NCI-H2171 treated with DMSO at 0.1 percent for 48 hours (cell line): ENCODE measurements at places on chromosomes 7 and 10.

DNA sequence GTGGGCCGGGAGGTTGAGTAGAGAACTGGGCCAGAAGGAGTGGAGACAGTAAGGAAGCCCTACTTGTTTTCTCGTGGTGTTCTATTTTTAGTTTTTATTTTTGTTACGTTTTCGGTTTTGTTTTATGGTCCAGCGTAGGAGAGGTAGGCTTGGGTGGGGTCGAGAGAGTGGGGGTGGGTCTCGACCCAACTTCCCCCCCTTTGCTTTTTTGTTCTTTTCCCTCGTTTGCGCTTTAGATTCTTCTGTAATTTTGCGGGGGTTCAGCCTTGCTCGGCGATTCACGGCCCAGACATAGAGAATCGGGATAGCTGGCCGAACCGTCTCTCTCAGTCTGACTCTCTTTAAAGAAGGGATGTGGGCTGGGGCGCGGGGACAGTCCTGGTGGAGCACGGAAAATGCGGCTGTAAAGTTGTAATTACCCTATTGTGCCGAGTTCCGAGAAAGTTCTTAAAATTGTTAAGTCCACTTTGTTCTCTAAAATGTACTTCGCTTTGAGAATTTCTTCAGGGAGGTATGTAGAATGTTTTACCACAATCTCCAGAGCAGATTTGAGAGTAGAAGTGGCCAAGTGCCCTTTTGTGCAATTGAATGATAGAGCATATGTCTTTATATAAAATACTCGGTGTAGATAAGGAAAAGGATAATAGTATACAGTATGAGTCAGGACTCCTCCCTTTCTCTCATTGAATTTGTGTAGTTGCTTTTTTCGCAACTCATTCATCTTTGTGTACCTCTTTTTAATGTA lies 816 bp downstream of the DMTF1 start:
- peak; percentile 36 for DNase-seq

GRCh38 chr7:147478796-147479195 lies 1111.8 kb upstream of the C7orf33 start:
- DNase-seq: peak; percentile 19

GRCh38 chr10:114142018-114142417 lies 32.0 kb downstream of the CCDC186 start:
- no peak for DNase-seq

DNA sequence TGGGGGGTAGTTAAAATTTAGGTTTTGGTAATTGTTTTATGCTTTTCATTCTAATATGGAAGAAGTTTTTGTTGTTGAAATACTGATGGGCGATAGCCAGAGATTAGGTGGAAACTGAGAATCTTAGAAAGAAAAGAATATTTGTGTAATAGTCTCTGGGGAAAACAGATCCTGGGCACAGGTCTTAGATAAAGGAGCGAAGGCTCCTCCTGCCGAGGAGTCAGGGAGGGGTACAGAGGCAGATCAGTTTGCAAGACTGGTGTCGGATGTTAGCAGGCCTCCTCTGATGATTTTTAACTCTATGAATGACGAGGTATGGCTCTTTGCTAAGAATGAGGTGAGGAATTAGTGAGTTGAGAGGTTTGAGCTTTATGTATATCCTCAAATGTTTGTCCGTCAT lies 339.7 kb downstream of the HGF start:
- DNase-seq: peak; percentile 90

DNA sequence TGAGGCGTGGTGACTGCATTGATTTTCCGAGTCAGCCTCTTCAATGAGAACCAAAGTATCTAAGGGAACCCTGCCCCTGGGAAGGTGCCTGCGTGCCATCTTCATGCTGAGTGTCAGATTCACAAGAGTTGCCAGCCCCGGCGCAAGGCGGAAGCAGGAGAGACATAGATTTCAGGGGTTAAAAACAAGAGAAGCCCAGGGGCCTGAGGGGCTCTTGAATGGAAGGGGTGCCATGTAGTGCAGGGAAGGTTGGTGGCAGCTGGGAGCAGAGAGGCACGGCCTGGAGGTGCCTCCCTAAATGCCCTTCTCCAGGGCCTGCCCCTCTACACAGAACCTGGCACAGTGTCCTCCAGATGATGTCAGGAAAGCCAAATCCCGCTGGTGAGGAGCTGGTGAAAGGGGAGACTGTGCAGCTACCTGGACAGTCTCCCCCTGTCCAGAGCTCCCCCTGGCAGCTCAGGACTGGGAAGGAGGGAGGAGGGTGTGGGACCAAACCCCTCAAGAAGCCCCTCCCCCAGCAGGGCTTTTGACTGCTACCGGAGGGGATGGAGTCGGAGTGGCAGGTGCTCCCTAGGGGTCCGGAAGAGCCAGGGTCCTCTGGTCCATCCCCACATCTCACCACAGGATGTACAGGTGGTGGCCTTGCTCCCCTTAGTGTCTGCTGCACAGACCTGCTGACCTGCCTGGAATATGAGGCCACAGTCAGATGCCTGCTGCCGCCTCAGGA lies 137.9 kb downstream of the TCERG1L start:
- no peak for DNase-seq

DNA sequence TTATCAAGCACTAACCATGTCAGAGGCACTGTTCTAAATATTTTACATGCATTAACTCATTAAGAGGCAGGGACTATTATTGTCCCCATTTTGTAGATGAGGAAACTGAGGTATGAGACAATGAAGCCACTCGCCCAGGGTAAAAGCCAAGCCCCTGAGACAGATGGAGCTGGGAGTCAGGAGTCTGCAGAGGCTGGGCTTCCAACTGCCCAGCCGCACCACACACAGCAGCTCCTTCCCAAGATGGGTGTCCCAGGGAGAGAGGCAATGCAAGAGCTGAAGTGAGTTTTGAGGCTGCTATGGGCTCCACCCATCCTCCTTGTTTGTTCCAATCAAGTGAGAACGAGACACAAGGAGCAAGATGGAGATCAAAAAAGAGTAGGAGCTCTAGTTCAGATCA lies 244.2 kb downstream of the KCNMA1 start:
- no peak for DNase-seq

- peak; percentile 19 for DNase-seq
Observed at GRCh38 chr7:28623863-28624262, 211.5 kb downstream of the CREB5 start.

DNA sequence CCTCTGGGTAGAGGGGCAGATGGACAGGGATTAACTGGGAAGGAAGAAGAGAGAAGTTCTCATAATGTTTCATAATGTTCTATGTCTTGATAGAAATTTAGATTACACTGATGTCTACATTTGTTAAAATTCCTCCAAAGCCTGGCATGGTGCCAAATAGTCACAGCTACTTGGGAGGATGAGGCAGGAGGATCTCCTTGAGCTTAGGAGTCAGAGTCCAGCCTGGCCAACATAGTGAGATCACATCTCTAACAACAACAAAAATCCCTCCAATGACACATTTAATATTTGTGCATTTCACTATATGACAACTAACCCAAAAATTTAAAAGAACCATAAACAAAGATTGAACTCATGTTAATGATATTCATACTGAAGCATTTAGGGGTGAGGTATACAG lies 33.0 kb upstream of the PPP1R3C start:
- no peak for DNase-seq

DNA sequence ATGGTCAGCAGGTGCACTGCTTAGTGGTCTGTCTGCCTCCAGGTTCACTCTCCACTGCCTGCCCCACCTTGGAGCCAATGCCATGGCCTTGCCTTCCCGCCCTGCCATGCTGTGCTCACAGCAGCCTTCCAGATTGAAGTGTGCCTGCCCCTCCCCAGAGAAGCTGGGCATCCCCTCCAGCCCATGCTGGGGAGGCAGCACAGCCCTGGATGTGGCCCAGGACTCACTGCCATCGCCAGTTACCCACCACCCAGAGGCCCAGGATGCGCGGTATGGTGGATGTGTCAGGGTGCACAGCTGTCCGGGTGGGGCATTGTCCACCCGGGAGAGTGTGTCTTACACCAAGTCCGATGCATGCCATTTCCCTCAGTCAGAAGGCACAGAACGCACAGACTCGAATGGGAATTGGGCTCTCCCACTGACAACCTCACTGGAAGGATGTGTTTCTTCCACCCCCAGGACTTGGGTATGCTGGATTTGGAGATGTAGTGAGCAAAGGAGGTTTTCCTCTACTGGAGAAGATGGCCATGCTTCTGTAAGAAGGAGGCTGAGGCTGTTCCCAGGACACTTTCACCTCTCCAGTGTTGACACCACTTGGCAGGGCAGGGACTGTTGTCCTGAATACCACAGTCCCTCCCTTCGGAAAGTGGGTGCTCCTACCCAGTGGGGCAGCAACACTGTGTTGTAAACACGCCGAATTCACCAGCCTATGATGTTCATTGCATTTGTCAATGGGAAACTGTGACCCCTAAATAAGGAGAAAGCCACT lies 122.0 kb downstream of the ADARB2 start:
- DNase-seq: no peak

DNA sequence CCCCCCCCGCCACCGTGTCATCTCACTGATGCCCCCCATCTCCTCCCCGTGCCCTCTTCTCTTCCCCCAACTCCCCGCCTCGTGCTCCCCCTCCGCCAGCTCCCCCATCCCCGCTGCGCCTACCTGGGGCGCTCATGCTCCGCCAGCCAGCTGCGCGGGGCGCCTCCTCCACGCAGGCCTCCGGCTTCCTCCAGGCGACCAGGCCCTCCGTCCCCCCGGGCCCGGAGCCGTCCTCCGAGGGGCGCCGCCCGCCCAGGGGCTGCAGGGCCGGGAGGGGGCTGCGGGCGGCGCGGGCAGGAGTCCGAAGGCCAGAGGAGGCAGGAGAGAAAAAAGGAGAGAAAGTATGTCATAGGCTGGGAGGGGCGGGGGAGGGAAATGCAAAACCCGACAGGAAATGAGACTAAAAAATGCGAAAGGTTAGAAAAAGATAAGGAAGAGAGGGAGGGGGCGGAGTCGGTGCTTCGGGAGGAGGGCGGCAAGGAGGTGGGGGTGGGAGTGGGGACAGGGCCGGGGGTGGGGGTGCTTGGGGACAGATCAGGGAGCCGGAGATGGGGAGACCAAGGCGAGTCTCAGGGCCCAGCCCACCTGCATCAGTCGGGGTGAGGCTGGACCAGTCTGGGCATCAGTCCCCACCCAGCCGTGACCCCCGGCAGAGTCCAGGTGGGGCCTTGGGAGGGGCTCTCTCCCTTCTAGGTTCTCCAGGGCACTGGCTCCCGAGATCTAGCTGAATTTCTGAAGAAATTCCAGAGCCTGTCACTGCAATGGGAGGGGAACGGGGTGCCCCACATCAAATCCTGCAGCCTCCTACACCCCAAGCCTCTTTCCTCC lies at the start of gene CARD11:
Gene CARD11, minus strand, starts transcription at position 324 of the 828 bp plus-strand sequence. CDS start 85,361 bp downstream, outside the sequence.
- no peak for DNase-seq

- no peak for DNase-seq
Observed at GRCh38 chr10:91796331-91797047, 1.7 kb upstream of the TNKS2 start.

GRCh38 chr10:13439313-13440184 lies 89.3 kb downstream of the BEND7 start:
- DNase-seq: peak; percentile 62

DNA sequence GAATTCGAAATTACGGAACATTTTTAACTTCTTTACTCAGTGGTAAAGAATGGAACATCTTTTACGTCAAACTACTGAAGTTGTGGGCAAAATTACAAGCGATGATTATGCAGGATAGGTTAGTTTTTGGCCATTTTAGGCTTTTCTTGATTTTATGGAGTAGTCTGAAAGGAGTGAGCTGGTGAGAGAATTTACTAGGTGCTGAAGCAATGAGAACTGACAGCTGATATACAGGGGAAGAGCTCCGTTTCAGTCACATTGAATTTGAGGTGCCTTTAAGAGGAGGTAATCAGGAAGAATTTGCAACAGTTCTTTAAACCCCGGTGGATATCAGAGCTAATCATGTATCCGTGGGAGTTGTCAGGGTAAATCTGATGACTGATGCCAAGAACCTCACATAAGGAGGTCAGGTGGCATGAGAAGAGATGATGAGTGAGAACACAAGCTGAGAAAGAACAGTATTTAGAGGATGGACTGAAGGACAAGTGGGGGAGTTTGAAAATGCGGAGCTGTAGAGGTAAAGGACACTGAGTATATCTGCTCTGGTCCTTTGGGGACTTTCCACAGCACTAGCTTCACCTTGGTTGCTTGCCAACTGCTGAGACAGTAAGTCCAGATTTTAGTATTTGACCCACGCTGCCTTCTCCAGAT lies 104.3 kb downstream of the AHR start:
- DNase-seq: no peak

GRCh38 chr7:22271311-22271710 lies 85.6 kb downstream of the RAPGEF5 start:
- no peak for DNase-seq

DNA sequence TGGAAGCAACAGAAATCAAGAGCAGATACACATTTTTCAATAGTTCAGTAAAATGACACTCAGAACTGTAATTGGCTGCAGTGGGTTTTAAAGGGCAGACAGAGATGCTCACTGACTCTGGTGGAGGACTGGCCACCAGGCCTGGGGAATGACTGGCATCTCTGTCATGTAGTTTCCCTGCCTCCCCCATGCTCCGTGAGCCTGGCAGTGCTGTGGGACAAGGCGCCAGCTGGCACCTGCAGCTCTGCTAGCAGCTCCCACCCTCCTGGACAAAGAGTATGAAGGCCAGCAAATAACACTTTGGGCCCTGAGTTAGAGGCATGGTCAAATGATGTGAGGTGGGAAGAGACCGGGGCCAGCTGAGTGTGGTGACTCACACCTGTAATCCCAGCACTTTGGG lies 15.0 kb downstream of the TSPAN33 start:
- no peak for DNase-seq
